Fibroblast of skin of left biceps (primary cell): ENCODE measurements at places on chromosomes 11 and 22.

GRCh38 chr11:7495882-7496551 is 10.7 kb downstream of the OLFML1 start:
- DNase-seq: no peak

DNA sequence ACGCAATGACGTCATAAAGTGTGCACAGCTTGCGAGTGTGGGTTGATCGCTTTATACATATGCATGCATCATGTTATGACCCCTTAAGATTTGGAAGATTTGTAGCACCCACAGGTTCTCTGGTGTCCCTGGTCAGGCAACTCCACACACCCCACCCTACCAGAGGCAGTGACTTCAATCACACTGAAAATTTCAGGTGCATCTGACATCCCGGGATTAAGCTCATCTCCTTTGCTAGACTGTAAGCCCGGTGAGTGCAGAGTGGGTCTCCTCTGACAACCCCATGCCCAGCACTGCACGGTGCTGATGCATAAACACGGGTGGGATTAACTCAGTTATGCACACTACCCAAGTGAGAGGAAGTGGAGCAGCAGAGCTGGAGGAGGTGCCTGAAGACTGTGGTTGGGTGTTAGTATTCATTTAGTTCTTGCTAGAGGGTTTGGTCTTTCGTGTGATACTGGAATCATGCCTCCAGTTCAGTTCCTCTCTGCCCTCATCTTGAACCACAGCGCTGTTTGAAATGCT is 6.5 kb downstream of the ARSA start:
- no peak for DNase-seq

- DNase-seq: no peak
Observed at GRCh38 chr22:31295360-31295759, 3.1 kb upstream of the PIK3IP1 start.

- no peak for DNase-seq
Observed at GRCh38 chr11:123702139-123702538, 39.3 kb downstream of the ZNF202 start.

- DNase-seq: no peak
Observed at GRCh38 chr11:65133724-65134123, 595 bp downstream of the SYVN1 start.

- DNase-seq: no peak
Observed at GRCh38 chr11:35005141-35005780, 88.8 kb downstream of the PDHX start.

DNA sequence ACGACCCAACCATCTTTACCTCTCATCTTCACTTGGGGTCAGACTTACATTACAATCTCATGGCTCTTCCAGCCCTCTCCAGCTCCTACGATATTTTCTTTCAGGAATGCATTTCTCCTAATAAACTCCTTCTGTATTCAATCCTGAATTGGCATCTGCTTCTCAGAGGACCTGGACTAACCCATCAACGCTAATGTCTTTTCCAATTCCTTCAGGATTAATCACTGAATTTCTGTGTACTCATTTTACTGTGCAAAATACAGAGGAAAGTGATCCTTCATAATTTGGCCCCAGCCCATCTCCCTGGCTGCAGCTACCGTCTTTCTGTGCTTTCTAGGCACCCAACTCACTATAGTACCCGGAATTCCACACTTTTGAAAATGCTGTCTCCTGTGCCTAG is 239.2 kb downstream of the METTL15 start:
- DNase-seq: peak; percentile 64

GRCh38 chr11:110121204-110121603 is 28.0 kb downstream of the ZC3H12C start:
- DNase-seq: peak; percentile 63

- no peak for DNase-seq
Observed at GRCh38 chr22:37647928-37648327, 8.5 kb downstream of the SH3BP1 start.

DNA sequence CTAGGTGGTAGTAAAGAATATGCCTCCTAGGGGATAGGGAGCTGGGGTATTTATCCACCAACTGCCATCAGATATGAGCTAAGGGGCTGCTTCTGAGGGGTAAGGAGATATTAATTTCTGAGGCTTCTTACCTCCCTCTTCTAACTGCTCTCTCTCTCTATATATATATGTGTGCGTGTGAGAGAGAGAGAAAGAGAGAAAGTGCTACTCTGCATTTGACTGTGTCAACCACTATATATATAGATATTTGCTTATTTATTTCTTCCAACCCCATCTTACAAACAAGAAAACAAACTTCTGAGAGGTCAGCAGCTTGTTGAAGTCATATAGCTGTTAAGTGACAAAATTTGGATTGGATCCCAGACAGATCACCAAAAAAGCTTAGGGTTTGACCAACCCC is 5.9 kb upstream of the HEPACAM start:
- no peak for DNase-seq

DNA sequence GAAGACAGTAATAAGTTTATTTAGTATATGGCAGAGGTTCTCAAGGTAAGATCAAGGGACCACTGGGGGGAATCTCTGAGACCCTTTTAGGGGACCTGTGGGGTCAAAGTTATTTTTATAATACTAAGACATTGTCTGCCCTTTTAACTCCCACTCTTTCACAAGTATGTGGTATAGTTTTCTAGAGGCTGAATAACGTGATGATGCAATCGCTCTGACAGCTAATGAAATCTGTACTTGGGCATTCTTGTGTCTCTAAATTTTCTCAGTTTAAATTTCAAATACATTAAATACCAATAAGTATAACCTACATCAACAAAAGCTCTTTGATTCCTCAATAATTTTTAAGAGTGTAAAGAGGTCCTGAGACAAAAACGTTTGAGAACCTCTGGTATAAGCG is 147.9 kb downstream of the ATG16L2 start:
- peak; percentile 46 for DNase-seq

GRCh38 chr11:101091781-101092180 is 37.8 kb downstream of the PGR start:
- no peak for DNase-seq

DNA sequence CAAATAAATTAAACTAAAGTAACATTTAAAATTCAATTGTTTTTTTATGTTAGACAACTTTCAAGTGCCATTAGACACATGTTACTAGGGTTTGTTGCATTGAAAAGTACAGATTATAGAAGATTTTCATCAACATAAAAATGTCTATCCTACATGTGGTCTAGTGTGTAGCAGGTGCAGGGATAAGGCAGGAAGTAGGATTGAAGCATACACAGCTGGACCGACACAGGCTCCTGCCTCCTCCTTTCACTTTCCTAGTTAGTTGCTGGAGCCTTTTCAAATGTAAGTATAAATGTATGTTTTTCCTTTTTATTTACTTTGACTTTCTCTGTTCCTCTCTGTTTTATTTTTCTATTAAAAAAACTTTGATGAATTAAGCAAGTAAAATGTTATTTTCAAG is 246.9 kb upstream of the LUZP2 start:
- no peak for DNase-seq

DNA sequence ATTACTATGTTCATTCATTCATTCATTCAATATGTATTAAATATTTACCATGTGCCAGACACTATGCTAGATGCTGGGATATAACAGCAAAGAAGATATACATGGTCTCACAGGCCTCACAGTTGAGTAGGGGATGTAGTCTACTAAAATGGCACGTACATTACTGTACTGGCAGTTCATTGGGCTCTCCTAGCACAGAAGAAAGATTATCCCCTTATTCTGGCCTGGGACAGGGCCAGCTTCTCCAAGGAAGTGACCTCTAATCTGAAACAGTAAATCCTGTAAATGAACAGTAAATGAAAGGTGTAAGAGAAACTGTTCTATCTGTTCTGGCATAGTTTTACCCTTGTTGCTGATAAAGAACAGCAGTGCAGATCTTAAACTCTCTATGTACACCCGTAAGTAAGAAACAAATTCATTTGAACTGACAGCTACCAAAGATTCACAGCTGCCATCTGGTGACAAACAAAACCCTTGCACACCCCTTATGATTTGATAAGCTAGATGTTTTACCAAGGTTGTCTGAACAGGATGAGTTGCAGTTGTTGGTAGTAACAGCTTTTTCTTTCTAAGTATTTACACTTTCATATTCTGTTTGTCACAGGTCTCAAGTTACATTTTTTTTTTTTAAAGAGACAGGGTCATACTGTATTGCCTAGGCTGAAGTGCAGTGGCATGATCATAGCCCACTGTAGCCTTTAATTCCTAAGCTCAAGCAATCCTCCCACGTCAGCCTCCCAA is 263.1 kb downstream of the TMEM135 start:
- DNase-seq: no peak

GRCh38 chr22:19533857-19534256 is 9.6 kb upstream of the CLDN5 start:
- no peak for DNase-seq

GRCh38 chr11:124415356-124415923 is 9.2 kb downstream of the OR8B4 start:
- no peak for DNase-seq

GRCh38 chr11:59429924-59430516 is 3.8 kb upstream of the OR5A2 start:
- no peak for DNase-seq

- peak; percentile 36 for DNase-seq
Observed at GRCh38 chr11:112219476-112220232, 6.6 kb upstream of the PTS start.

GRCh38 chr11:72975778-72976521 is 161.7 kb downstream of the ATG16L2 start:
- peak; percentile 87 for DNase-seq

- no peak for DNase-seq
Observed at GRCh38 chr11:1151366-1152315, 6.1 kb upstream of the MUC5AC start.

GRCh38 chr11:61162092-61162941 is 1.1 kb upstream of the VPS37C start:
- DNase-seq: no peak

GRCh38 chr11:7320306-7320705 is 68.6 kb downstream of the SYT9 start:
- DNase-seq: no peak

GRCh38 chr11:89490981-89491690 is at the start of gene NOX4:
Gene NOX4 (minus strand): TSS chr11:89491375. CDS start chr11:89491246, 129 bp downstream.
- no peak for DNase-seq

DNA sequence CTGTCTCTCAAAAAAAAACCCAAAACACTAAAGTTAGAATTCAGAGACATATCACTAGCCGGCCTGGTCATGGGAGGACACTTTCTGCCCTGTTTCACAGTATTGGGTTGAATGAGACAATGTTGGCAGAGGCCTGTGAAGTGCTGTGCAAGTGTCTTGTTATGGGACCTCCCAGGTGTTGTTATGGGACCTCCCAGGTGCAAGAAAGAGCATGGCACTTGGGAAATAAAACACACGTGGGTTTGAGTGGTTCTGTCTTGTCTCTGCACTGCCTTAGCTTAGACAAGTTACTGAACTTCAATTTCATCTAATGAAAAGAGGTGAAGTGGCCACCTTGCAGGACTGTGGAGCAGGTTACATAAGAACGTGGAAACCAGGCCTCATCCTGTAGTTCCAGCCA is 28.9 kb upstream of the RAB1B start:
- DNase-seq: no peak

DNA sequence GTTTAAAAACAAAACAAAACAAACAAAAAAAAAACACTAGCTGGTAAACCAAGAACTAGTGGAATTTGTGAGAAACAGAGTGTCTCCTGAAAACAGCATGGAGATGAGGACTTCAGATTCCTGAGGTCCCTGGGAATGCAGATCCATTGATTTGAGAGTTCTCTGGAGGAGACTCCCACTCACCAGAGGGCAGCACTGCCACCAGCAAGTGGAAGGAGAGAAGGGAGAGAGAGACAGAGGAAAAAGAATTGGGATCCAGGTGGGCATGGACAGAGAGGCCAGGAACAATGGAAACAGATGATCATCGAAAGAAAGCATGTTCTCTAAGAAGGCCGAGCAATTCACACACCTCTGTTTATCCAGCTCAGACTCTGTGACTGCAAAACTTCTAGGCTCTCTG is 31.8 kb downstream of the ETS1 start:
- DNase-seq: no peak

DNA sequence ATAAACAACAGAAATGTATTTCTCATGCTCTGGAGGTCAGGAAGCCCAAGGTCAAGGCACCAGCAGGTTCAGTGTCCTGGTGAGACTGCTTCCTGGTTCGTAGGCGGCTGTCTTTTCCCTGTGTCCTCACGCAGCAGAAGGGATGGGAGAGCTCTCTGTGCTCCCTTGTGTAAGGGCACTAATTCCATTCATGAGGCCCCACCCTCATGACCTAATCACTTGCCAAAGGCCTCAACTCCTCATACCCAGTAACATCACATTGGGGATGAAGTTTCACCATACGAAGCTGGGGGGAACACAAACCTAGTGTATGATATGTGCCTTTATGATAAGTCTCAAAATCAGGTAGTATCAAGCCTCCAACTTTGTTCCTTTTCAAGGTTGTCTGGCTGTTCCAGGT is 38.6 kb upstream of the PANX2 start:
- no peak for DNase-seq

DNA sequence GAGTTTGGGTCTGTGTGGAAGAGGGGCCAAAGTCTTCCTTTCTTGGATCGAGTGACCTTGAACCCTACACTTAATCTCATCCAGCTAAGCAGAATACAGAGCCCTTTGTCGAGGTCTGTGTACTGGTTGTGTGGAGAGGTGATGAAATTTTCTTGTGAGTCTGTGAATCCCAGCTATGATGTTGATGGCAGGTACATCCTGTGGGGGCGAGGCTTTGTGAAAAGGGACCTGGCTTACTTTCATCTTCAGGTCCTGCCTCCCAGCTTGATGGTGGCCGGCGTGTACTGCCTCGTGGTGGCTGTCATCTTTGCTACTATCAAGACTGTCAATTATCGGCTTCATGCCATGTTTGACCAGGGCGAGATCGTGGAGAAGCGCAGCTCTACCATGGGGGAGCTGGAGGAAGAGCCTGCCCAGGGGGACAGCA is 1.0 kb downstream of the PCNX3 start:
- no peak for DNase-seq

GRCh38 chr11:132466983-132467382 is 1065.3 kb downstream of the OPCML start:
- no peak for DNase-seq

GRCh38 chr11:67389477-67389876 is 2.3 kb upstream of the RAD9A start:
- DNase-seq: no peak

- DNase-seq: no peak
Observed at GRCh38 chr11:134417871-134418840, 6.1 kb upstream of the B3GAT1 start.

- DNase-seq: no peak
Observed at GRCh38 chr11:1116104-1116503, 41.4 kb downstream of the MUC2 start.

GRCh38 chr11:47400768-47401279 is 7.6 kb upstream of the SLC39A13 start:
- DNase-seq: no peak

GRCh38 chr11:93735627-93736026 is 5.7 kb downstream of the TAF1D start:
- no peak for DNase-seq

GRCh38 chr22:30221121-30221992 is 25.2 kb downstream of the LIF start:
- DNase-seq: no peak
